ENCODE measurements at places on chromosomes 13 and 19. TPM values are rescaled to one million over a fixed set of nuclear protein-coding genes. Genes with fewer than 3 reads are reported as not detected.

The GRIN2D gene
- total RNA-seq = 1.5 TPM

The RGS9BP gene
- 0.59 TPM for total RNA-seq

The PNMA8B gene
- total RNA-seq = 1.2 TPM

The LGALS14 gene
- total RNA-seq = not detected

The ZNF320 gene
- total RNA-seq = 24.2 TPM

The GNA15 gene
- total RNA-seq = under 0.01 TPM

The LMO7 gene
- 392 TPM for total RNA-seq

The IGSF23 gene
- total RNA-seq = not detected

The TICAM1 gene
- total RNA-seq = 2.7 TPM

The C19orf73 gene
- 0.89 TPM for total RNA-seq

The SIGLEC12 gene
- total RNA-seq = not detected

All from smooth muscle cell of the umbilical artery (primary cell).